Posterior cingulate gyrus (tissue), 11 donors: ENCODE measurements at places on chromosomes 4 and X.

- DNase-seq: no peak
Observed at GRCh38 chrX:20427173-20427770, 160.6 kb upstream of the RPS6KA3 start.

DNA sequence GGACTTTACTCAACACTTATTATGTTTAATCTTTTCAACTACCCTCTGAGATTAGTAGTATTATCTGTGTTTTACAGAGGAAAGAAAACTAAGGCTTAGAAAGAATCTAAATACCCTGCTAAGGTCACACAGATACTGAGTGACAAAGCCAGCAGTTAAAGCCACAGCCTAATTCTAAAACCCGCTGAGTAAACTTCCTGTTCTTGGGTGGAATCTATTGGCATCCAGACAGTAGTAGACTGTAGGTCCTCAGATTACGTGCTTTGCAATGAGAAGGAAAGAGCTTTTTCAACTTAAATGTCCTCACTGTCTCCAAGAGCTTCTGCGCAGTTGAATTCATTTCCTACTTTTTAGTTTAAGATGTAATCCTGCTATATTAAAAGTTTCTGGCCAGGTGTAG, 126.0 kb downstream of the TENM3 start:
- no peak for DNase-seq

DNA sequence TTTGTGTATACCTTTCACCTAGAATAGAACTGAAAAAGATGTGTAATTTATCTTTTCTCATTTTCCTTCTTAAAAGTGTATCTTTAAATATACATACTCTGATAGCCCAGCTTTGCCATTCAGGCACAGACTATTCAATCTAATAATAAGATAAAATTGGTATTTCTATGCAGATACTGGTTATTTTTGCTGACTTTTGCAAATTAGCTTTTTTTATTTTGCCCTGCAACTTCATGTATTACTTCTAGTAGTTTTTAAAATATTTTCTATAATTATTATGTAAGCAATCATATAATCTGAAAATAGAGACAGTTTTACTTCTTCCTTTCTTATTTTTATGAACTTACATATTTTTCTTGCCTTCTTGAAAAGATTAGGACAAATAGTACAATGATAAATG, 45.4 kb upstream of the FREM3 start:
- DNase-seq: no peak

GRCh38 chrX:134551376-134552048, 91.5 kb downstream of the HPRT1 start:
- no peak for DNase-seq

GRCh38 chr4:143241892-143242291, 57.2 kb downstream of the USP38 start:
- DNase-seq: no peak

GRCh38 chr4:38837849-38838248, 18.8 kb downstream of the TLR6 start:
- no peak for DNase-seq

GRCh38 chr4:106079616-106080015, 184.3 kb downstream of the NPNT start:
- no peak for DNase-seq

DNA sequence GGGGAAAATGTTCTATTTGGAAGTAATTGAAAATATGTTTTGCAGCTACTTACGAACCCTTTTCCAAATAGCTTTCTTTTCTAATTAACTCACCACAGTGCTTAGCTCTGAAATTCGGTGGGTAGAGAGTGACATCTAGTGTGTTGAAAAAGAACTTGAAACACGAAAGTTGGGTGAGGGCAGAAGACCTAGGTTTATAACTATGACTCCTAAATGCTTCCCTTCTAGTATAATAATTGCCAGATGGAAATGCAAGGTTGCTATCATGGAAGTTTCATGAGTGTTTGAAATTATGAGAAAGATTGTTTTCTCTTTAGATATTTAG, 77.3 kb upstream of the NOCT start:
- no peak for DNase-seq

GRCh38 chr4:111778543-111778942, 366.7 kb upstream of the FAM241A start:
- DNase-seq: no peak
